ENCODE measurements at places on chromosomes 4 and X.

- DNase-seq: no peak
Measured at GRCh38 chr4:47469951-47470350, 6.4 kb upstream of the COMMD8 start.

DNA sequence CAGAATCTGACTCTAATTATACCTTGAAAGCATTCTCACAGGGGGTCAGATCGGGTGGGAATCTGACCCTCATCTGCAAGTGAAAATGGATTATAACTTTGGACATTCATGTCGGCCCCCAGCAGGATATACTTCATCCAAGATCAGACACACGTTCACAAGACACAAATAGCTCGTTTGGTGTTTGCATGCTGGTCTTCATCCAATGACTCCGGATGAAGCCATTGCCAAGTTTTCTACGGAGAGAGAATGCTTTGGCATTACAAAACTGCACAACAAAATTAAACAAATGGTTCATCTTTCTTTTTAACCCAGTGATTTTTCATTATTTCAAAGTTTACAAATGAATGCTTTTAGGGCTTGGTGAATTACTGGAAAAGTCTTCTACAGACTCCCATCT, 105.5 kb downstream of the MID1 start:
- DNase-seq: no peak

- no peak for DNase-seq
Measured at GRCh38 chr4:70783096-70783495, 56.6 kb downstream of the GRSF1 start.

GRCh38 chrX:41338436-41338835, 4.5 kb downstream of the DDX3X start:
- DNase-seq: no peak

GRCh38 chr4:100581337-100581736, 63.5 kb upstream of the EMCN start:
- no peak for DNase-seq

All from COR-L47 (cell line).